ENCODE measurements at places on chromosomes 2 and 18.

GRCh38 chr2:24237313-24237712 lies 62.5 kb downstream of the FAM228A start:
- no peak for DNase-seq

DNA sequence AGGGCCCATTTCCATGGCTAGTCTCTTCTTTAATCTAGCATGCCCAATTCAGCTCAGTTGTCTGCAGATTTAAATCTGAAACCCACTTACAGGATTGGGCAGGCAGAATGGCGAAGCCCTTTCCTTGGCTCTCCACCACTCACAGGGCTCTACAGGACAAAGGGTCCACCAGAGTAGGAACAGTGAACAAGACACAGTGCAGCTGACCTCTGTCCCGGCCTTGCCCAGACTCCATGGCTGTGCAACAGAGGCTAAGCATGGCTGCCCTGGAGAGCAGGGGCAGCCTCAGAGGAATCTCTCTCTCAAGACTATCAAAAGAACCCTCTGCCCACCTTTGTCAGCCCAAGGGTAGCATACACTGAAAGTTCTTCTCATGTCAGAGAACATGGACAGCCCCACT lies 9.7 kb upstream of the ATP6V1B1 start:
- DNase-seq, result no peak

- DNase-seq, result no peak
Measured at GRCh38 chr2:105252271-105252670, 10.7 kb downstream of the GPR45 start.

- peak; percentile 18 for DNase-seq
Measured at GRCh38 chr2:200471324-200471848, 38.5 kb downstream of the KCTD18 start.

GRCh38 chr2:237283131-237283928 lies 130.6 kb downstream of the COL6A3 start:
- DNase-seq, result no peak

DNA sequence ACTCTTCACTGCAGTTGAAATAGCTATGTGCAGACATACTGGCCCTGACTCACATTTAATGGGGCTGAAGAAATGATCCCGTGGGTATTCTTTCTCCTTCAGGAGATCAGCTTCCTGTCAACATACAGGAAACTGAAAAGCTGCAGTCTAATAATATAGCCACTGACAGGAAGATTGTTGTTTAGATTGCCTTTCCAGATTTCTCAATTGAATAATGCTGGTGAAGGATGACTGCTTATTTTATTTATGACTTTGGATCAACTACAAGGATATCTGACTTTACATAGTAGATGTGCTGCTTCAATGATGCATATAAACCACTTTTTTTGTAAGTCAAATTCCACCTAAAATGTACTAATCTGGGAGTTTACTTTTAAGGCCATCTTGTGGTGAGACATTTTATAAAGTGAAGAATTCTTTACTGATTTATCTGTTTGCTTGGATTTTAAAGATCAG lies 93.4 kb upstream of the MAP4K3 start:
- DNase-seq, result no peak
